Activated T-cell treated with anti-CD3 and anti-CD28 coated beads for 48 hours (primary cell): ENCODE measurements at places on chromosomes 16 and 17.

DNA sequence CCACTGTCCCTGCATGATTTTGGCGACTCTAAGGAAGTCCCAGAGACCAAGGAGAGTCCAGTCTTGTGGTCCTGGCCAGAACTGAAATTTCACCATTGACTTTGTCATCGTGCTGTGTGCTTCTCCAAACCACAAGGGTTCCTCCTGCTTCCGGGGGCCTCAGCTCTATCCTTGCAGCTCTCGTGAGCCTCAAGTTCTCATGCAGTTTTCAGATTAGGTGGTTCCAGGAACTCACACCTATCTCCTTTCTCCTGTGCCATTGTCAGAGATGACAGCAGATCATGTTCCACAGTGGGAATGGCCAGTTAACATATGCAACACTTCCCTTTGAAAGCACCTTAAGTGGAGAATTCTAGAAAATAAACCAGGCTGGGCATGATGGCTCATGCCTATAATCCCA, 97.9 kb upstream of the CRHR1 start:
- no peak for DNase-seq

GRCh38 chr17:7951143-7951792, 19.3 kb downstream of the CNTROB start:
- peak; percentile 28 for DNase-seq

- DNase-seq: no peak
These were observed 90.7 kb downstream of the WWP2 start for GRCh38 chr16:69852815-69853214.

DNA sequence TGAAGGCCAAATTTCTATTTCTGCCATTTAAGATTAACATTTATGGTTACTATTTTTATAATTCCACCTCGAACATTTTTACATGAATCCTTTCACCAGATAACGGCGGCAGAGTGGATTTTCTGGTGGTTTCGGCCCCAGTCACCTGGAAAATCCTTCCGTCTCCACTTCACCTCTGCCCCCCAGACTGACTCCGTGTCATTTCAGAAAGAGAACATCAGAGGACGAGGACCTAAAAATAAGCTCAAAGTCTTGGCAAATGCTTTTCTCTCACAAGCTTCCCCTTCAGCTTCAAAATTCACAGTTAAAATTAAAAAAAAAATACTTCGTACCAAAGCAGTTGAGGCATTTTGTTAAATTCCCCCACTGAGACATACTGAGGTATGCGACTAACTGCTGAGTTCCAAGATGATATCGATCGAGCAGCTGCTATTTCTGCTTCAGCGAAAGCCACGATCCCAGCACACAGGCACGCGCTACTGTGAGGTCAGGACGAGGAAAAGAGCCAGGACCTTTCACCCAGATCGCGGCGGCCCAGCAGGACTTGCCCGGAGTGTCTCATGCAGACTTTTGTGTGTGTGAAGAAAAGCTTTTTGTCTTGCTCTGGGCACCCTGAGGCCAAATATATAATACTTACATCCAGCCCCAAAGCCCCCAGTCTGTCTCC, 36.8 kb downstream of the ASPA start:
- no peak for DNase-seq

GRCh38 chr16:24010440-24011089, 174.8 kb downstream of the PRKCB start:
- peak; percentile 55 for DNase-seq

DNA sequence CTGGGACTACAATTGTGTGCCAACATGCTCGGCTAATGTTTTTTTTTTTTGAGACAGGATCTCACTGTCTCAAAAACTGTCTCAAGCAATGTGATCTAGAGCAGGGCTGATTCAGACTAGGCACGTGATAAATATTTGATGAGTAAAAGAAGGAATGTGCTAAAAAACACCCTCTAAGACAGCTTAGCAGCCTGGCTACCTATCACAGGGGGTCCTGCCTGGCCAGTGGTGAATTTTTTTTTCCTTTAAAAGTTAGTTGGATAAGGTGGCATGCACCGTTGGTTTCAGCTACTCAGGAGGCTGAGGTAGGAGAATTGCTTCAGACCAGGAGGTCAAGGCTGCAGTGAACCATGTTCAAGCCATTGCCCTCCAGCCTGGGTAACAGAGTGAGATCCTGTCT, 14.8 kb upstream of the GPATCH8 start:
- no peak for DNase-seq

- no peak for DNase-seq
These were observed 86.1 kb downstream of the ZFHX3 start for GRCh38 chr16:72961863-72962262.

DNA sequence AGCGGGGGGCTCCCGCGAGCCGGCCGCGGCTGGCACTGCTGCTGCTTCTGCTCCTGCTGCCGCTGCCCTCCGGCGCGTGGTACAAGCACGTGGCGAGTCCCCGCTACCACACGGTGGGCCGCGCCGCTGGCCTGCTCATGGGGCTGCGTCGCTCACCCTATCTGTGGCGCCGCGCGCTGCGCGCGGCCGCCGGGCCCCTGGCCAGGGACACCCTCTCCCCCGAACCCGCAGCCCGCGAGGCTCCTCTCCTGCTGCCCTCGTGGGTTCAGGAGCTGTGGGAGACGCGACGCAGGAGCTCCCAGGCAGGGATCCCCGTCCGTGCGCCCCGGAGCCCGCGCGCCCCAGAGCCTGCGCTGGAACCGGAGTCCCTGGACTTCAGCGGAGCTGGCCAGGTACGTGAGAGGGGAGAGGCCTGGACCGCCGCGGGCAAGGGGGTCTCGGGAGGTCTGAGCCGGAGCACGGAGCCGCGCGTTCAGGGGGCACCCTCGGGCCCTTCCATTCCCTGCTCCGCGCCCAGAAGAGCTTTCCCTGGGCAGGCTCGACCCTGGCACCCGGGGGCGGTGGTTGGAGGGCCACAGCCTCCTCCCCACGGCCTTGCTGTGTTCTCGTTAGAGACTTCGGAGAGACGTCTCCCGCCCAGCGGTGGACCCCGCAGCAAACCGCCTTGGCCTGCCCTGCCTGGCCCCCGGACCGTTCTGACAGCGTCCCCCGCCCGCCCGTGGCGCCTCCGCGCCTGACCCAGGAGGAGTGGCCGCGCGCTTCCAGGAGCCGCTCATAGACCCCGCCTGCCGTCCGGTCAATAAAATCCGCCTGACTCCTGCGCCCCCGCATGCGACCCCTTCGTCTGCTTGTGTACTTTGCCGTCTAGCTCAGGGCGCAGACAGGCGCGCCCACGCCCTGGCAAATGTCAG, 591 bp downstream of the NPW start:
- DNase-seq: no peak
